RWPE1 (cell line): ENCODE measurements at places on chromosomes 7 and 10.

- DNase-seq, result peak; percentile 13
These were observed 989 bp downstream of the ERLIN1 start for GRCh38 chr10:100184840-100185239.

- DNase-seq, result no peak
These were observed 158.9 kb upstream of the FERD3L start for GRCh38 chr7:19304086-19304485.

GRCh38 chr10:61164458-61165160 lies 220.6 kb upstream of the RHOBTB1 start:
- peak; percentile 1 for DNase-seq

DNA sequence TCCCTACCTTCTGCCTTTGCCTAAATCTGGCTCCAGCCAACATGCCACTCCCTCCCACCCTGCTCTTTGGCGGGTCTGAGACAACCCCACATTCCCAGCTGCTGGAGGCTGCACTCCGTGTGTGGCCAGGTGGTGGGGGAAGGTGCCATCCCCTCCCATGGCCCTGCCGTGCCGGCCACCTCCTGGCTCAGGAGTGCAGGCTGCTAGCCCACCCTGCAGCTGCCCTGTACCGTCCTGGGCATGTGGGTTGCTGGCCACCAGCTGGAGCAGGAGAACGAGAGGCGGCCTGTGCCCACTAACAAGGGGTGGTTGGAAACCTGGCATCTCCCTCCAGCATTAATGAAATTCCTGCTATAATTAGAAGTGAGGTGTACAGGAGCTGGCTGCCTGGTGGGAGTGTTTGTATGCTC lies 97.6 kb downstream of the ZMIZ1 start:
- no peak for DNase-seq
